ENCODE measurements at places on chromosomes 1 and 21. TPM values are rescaled to one million over a fixed set of nuclear protein-coding genes. Genes with fewer than 3 reads are reported as not detected.

The IQCC gene
- total RNA-seq: 2.4 TPM

The CCDC30 gene
- total RNA-seq: 0.76 TPM

The S100A14 gene
- total RNA-seq: 0.67 TPM

The DLGAP3 gene
- total RNA-seq: 0.26 TPM

The GSTM4 gene
- total RNA-seq: 8.8 TPM

The HRNR gene
- not detected for total RNA-seq
